ENCODE measurements at places on chromosomes 11 and 22.

- DNase-seq = no peak
Observed at GRCh38 chr11:132365650-132366049, 995.2 kb downstream of the NTM start.

DNA sequence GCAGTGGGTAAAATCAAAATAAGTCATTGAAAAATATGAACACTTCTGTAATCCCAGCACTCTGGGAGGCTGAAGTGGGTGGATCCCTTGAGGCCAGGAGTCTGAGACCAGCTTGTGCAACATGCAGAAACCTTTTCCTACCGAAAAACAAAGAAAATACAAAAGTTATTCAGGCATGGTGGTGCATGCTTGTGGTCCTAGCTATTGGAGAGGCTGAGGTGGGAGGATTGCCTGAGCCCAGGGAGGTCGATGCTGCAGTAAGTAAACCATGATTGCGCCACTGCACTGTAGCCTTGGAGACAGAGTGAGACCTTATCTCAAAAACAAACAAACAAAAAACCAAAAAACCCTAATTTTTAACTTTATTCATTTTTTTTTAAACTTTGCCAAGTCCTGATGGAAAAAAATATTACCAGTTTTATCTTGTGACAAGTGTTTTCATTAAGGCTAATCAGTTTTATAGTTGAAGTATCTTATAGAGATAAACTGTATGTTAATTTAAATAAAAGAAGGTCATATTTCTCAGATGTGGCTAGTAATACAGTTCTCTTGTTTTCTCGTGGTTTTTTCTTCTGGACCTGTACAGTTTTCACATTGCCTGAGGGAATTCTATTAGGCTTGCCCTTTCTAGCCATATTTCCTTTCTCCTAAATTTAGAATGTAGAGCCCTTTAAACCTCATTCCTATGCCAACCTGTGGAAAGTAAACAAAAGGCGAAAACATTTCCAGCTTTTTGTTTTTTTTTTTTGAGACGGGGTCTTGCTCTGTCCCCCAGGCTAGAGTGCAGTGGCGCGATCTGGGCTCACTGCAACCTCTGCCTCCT lies 9.4 kb downstream of the HIPK3 start:
- no peak for DNase-seq

GRCh38 chr22:37462436-37462835 lies 23.7 kb downstream of the MFNG start:
- DNase-seq = no peak

DNA sequence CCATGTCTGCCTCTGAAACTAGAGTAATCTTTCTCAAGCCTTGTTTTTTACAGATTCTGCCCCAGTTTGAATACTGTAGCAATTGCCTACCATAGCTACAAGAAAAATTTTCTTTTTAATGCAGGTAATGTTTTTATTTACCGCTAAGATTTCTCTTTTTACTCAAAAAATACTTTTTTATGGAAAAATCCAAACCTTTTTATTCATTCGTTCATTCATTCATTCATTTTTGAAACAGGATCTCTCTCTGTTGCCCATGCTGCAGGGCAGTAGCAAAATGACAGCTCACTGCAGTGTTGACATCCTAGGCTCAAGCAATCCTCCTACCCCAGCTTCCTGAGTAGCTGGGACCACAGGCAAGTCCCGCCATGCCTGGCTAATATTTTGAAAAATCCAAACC lies 2.7 kb upstream of the CPT1A start:
- DNase-seq = no peak

- DNase-seq = no peak
Observed at GRCh38 chr11:72233056-72233772, 8.6 kb downstream of the INPPL1 start.

DNA sequence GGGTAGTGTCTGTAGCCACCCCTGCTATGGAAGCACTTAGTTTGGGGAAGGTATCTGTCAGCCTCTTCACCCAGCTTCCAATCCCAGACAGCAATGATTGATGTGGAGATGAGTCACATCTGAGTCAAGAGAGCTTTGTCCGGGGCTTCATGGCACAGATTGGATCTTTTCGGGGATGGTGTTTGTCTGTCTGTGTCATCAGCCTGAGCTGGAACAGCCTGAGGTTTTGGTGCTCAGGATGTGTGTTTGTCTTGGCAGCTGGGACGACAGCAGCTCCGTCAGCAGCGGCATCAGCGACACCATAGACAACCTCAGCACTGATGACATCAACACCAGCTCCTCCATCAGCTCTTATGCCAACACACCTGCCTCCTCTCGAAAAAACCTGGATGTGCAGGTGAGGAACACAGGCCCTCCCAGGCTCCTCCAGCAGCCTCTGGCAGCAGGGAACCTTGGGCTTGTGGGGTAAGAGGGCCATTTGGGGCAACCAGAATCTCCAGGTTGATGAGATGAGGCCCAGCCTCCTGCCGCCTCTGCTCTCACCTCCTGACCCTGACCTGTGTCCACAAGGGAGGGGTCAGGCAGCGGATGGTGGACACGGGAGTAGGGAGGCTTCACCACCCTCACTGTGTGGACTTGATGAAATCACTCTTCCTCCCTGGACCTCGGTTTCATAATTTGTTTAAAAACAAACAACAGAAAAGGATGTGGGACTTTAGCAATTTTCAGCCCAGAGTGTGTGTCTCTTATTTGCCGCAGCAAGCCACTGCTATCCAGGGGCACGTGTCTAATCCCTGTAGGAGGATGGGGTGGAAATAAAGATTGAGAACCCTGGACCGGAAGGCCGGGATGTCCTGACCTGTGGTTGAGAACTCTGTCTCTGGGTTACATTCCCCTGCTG lies 124.3 kb downstream of the DBX1 start:
- no peak for DNase-seq

GRCh38 chr11:47437746-47438418 lies 11.1 kb downstream of the RAPSN start:
- no peak for DNase-seq

GRCh38 chr11:112467721-112468120 lies 207.1 kb upstream of the PLET1 start:
- no peak for DNase-seq

Data from iPS-NIHi11 (cell line).